ENCODE measurements at places on chromosomes 5 and 9.

DNA sequence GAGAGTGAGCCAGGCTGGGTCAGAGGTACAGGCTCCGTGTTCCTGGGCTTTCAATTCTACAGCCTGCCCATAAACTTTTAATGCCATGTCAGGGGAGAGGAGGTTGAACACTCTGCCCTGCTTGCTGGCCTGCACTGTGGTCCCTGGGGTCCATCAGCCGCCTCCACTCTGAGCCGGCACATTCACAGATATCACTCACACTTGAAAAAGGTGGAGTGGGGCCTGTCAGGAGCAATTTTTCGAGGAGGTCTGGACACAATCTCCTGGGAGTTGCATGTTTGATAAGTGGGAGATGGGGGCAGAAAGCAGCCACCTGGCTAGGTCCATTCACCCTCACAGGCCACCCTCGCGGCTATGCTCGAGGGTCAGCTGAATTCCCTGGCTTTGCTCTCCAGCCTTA is 22.9 kb downstream of the S1PR3 start:
- no peak for DNase-seq

- DNase-seq: no peak
Measured at GRCh38 chr5:136030956-136031611, 2.3 kb downstream of the TGFBI start.

GRCh38 chr5:43227655-43228054 is 35.6 kb downstream of the NIM1K start:
- no peak for DNase-seq

- DNase-seq: no peak
Measured at GRCh38 chr9:109918339-109919163, 138.6 kb downstream of the PALM2AKAP2 start.

- DNase-seq: no peak
Measured at GRCh38 chr9:7984692-7985091, 185.1 kb upstream of the DMAC1 start.

GRCh38 chr5:134989266-134989830 is 21.6 kb downstream of the CATSPER3 start:
- DNase-seq: no peak

GRCh38 chr5:151662805-151663204 is 23.9 kb downstream of the SPARC start:
- DNase-seq: no peak

- DNase-seq: no peak
Measured at GRCh38 chr9:134179595-134179917, 15.2 kb upstream of the RNU6ATAC start.

GRCh38 chr9:125549465-125549871 is 157.5 kb downstream of the MAPKAP1 start:
- no peak for DNase-seq

DNA sequence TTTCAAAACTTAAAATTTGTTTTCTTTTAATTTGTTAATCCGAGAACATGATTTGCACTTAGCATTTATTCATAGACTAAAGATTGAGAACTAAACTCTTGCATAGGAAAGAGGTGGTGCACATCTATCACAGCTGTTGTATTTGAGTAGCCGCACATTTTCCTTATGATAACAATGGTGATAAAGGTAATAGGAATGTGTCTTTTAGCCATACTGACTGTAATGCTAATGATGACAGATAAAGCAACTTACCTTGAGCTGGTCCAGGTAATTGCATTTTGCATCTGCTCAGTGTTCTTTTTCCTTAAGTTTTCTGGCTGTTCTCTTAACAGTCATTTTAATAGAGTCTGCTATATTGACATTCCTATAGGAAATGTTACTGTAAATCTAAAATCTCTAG is 19.0 kb downstream of the PHAX start:
- DNase-seq: no peak

DNA sequence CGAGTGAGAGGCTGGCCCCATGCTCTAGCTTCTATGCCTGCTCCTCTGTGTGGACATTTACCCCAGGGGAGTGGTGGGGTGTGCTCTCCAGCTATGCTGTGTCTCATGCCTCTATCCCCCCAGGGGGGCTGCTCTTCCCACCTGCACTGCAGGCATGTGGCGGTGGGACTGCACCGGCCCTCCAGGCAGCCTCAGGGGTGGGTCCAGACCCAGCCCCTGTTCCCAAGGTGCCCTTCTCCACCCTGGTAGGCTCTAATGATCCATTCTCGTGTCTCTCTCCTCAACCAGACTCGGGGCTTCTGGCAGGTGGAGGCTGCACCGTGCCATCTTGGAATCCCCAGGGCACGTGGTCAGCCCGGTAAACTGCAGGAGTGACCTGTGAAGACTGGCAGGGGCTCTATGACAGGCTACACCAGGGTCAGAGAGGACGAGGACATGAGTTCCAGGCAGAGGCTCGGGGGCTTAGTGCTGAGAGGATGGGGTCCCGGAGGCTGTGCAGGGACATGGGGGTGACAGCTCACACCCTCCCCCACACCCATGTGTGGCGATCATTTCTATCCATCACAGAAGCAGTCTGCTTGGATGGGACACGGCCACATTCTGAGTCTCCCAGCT is 22.7 kb upstream of the COL5A1 start:
- no peak for DNase-seq

- no peak for DNase-seq
Measured at GRCh38 chr5:124902097-124902821, 155.8 kb upstream of the ZNF608 start.

- DNase-seq: no peak
Measured at GRCh38 chr9:128001779-128002298, 21.1 kb upstream of the EEIG1 start.

- DNase-seq: no peak
Measured at GRCh38 chr9:77176686-77177142, 620 bp upstream of the VPS13A start.

DNA sequence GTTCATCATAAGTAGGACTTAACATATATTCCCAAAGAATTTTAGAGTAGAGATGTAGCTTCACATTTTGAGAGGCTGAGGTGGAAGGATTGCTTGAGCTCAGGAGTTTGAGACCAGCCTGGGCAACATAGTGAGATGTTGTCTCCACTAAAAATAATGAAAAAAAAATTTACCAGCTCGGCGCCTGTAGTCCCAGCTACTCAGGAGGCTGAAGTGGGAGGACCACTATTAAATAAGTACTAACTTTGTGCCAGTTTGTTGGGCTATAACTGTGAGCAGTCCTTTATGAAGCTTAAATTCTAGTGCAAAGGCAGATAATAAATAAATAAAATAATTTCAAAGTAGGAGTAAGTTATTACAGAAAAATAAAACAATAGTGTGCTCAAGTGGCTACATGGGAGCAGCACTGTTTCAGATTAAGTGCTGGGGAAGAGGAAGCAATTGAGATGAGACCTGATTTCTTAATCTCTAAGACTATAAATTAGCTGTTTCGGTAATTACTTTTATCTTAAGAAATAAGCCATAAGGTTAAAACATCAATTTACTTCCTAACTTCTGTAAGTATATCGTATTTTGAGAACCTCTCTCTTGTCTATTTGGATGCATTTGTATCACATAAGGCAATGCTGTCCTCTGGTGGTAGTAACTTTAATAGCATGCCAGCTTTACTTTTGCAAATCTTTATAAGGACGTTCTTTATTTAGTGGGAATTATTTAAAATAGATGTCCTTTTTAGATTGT is 98.9 kb downstream of the CSNK1G3 start:
- DNase-seq: no peak

DNA sequence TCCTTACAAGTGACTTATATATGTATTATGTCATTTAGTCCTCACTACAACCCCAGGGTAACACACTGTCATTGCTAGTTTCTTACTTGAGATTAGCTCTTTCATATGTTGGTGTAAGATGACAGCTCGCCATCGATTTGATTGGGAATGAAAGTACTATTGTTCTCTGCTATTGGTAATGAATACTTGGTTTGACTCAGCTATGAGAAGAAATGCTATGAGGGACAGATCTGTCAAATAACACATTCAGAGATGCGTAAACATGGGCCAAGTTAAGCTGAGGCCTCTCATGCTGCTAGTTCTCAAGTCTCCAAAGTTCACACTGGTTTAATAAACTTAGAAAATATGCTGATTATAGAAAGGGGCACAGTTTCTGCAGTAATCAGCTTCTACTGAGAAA is 142.7 kb downstream of the SGCD start:
- DNase-seq: no peak

DNA sequence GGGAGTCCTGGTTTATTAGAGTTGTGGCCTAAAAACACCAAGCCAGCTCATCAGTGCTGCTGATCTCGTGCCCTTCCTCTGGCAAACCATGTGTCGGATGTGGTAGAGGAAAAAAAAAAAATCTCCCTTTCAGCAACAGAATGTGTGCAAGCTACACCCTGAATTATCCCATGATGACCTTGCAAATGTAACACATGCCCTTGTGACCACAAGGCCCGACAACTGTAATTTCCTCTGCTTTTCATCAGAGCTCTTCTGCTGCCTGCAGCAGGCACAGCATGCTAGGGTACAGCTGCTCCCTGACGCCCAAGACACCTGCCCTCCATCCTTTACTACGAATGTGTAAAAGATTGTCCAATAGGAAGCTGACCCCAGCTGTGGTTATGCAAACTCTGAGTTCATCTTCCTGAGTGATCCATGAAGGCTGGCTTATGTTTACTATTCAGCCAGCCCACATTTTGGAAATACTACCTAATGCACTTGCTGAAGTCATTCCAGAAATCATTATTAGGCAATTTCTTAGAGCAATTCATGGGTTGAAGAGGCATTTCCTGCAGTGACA is 14.6 kb upstream of the BNC2 start:
- DNase-seq: no peak

DNA sequence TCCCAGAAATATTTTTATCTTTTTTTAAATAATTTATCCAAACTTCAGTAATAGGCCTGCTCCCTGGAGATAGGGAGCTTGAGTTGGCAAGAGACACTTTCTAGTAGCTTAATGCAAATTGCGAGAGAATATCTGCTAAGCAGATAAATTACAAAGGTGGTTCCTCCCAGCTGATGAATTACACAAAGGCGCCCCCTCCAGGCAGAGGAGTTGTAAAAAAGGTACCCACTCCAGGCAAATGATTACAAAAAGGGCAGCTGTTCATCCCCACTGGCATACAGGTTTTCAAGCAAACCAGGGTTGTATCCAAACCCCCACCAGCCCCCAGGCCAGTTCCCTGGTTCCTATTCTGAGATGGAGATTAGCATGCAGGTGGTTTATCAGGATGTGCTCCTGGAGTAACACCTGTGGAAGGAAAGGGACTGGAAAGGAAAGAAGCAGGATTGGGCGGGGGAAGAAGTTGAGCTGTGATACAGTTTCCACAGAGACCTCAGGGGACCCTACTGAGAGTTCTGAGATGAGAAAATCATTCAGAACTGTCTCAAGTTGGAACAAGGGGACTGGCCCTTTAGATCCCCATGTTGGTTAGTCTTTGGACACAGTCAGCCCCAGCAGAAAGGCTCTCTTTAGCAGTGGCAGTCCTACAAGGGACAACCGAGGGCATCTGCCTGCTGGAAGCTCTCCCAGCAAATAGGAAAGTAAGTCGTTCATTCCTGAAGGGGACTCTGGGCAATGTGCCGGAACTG is 25.5 kb downstream of the ESM1 start:
- no peak for DNase-seq

- no peak for DNase-seq
Measured at GRCh38 chr9:83081846-83082245, 18.9 kb upstream of the RASEF start.

DNA sequence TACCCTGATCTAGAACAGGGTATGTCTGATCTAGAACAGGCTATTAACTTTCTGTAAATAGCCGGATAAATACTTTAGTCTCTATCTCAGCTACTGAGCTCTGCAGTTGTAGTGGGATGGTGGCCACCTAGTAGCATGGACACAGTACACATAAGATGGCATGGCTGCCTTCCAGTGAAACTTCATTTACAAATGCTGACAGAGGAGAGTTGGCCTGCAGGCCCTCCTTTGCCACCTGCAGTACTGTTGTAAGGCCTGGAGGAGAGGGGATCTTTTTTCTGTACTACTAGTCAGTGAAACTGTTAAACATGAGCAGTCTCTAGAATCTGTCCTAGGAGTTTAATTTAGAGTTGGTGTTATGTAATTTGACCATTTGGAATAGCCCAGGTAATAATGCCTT is 86.0 kb downstream of the TRIO start:
- no peak for DNase-seq

GRCh38 chr9:38181232-38181631 is 112.2 kb upstream of the SHB start:
- no peak for DNase-seq

DNA sequence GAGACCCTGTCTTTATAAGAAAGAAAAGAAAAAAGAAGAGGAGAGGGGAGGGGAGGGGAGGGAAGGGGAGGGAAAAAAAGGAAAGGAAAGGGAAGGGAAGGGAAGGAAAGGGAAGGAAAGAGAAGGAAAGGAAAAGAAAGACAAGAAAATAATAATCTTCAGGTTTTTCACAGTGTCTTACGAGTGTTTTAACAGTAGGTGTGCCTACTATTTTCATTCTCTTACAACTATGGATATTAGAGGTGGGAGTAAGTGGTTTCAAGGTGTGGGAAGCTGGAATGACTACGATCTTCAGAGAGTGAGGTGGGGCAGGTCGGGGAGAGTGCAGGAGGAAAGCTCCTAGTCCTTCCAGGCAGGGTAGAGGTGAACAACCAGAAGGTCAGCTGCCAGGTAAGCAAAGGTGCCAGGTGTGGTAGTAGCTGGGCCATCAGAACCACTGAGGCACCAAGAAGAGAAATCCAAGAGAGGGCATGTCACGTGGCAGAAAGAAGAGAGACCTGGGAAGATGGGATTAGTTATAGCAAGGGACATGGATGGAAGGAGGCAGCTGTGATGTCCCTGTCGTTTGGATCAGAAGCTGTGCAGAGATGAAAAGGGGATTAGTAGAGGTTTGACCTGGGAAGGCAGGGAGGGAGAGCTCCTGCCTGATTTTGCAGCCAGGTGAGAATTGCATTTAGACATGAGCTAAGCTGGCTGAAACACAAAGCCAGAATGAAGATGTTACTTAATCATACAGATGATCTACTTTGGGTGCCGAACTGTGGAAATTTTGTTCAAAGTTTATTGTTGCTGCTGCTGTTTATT is 95.4 kb downstream of the OTULIN start:
- no peak for DNase-seq

GRCh38 chr9:89400403-89401116 is 82.3 kb downstream of the SECISBP2 start:
- no peak for DNase-seq

GRCh38 chr5:122940890-122941289 is 95.5 kb downstream of the SNX24 start:
- no peak for DNase-seq

DNA sequence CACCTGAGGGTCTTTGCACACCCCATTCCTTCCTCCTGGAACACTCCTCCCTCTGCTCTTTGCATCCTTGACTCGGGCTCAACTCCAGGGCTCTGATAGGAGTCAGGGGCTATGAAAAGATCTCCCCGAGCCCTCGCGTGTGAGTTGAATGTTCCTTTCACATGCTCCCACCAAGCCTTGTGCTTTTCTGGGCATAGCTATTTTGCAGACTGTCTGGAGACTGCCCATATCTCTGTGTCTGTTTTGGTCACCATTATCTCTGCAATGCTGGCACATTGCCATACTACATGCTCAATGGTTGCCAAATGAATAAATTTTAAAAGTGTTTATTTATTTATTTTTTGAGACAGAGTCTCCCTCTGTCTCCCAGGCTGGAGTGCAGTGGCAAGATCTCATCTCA is 56.9 kb upstream of the PLPP1 start:
- no peak for DNase-seq
